ENCODE measurements at places on chromosomes 11 and 22. TPM values are rescaled to one million over a fixed set of nuclear protein-coding genes. Genes with fewer than 3 reads are reported as not detected.

NXPE4 gene
- polyA plus RNA-seq = not detected

MS4A6E gene
- polyA plus RNA-seq = not detected

POTEH gene
- not detected for polyA plus RNA-seq

TEX12 gene
- polyA plus RNA-seq = 0.11 TPM

PLAAT5 gene
- 0.42 TPM for polyA plus RNA-seq

KCNQ1 gene
- polyA plus RNA-seq = 11.8 TPM

IGF2 gene
- polyA plus RNA-seq = 718 TPM
